ENCODE measurements at places on chromosomes 5 and 9. TPM values are rescaled to one million over a fixed set of nuclear protein-coding genes. Genes with fewer than 3 reads are reported as not detected.

Gene ENTPD2
- total RNA-seq, result 0.67 TPM

Gene PRDM9
- total RNA-seq, result not detected

Gene RETREG1
- total RNA-seq, result 102 TPM

Gene IFNA4
- total RNA-seq, result not detected

Gene GABRA1
- not detected for total RNA-seq

DNA sequence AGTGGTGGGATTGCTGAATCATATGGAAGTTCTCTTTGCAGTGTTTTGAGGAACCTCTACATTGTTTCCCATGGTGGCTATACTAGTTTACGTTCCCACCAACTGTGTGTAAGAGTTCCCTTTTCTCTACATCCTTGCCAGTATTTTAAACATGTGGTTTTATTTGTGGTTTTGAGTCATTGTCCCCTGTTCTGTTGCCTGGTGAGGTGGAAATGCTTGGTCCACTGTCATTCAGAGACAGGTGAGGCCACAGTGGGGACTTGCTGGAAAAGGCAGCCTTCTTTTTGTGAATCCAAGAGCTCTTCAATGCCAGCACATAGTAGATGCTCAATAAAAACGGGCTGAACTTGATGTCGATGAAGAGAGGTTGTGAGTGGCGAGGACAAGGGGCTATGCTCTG is 44.2 kb downstream of the SH3PXD2B start:
- no peak overlapping the region for H3K4me3 ChIP-seq
- peaks cover 5% of the 10 kb centered on the region for H3K36me3 ChIP-seq
- no peak overlapping the region for H3K27ac ChIP-seq
- H3K4me1 ChIP-seq, result peaks cover 54% of the 10 kb centered on the region
- H3K27me3 ChIP-seq, result no peaks in the 10 kb centered on the region

GRCh38 chr5:177496727-177497291 is 595 bp downstream of the PDLIM7 start:
- peaks cover 67% of the 10 kb centered on the region for H3K4me1 ChIP-seq
- peak overlapping the region; percentile 88 for H3K4me3 ChIP-seq
- peak overlapping the region; percentile 97 for H3K27ac ChIP-seq
- peak; percentile 84 for DNase-seq
- peaks cover 20% of the 10 kb centered on the region for H3K36me3 ChIP-seq

GRCh38 chr5:32276173-32276853 is 36.4 kb downstream of the MTMR12 start:
- no peak overlapping the region for H3K4me3 ChIP-seq
- H3K27me3 ChIP-seq, result no peaks in the 10 kb centered on the region
- H3K4me1 ChIP-seq, result no peaks in the 10 kb centered on the region
- no peak for DNase-seq
- H3K27ac ChIP-seq, result peak overlapping the region; percentile 60

DNA sequence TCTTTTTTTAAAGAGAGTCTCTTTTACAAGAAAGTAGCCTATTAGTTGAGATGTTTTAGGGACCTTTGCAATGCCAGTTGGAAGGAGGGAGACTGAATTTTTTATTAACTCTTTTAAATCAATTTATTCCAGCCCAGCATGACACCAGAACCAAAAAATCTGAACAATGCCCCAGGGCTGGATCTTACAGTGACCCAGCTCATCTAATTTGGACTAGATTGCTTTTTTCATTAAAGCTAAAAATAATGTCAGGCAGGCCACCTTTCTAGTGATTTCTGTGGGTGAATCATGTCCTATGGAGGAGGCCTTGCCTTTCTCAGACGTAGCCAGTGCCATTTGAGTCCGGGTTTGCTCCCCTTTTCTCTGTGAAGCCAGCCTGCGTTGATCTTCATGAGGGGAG is 38.8 kb downstream of the MAP1B start:
- H3K36me3 ChIP-seq, result peaks cover 11% of the 10 kb centered on the region
- DNase-seq, result no peak
- no peaks in the 10 kb centered on the region for H3K27me3 ChIP-seq
- peaks cover 86% of the 10 kb centered on the region for H3K4me1 ChIP-seq

DNA sequence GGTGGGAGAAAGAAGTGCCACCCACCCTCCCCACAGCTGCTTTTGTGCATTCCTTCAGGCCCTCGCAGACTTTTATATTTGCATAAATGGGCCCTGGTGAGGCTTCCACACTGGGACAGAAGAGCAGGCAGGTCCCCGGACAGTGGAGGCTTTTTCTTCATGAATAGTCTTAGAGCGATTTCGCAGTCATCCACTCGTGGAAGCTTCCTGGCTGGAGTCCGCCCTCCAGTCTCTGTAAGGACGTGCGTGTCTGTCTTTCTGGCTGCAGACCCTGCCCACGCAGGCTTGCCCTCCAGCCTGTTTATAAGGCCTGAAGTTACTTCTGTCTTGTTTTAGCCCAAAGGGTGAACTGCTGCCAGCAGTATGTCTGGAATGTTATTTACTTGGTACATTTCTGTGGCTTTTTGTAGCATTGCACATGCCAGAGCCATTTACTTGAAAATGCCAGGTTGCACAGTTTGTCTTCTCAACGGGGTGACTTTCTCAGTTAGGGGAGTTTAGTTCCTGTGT is 195.7 kb downstream of the AOPEP start:
- no peaks in the 10 kb centered on the region for H3K27me3 ChIP-seq
- no peaks in the 10 kb centered on the region for H3K36me3 ChIP-seq
- peak overlapping the region; percentile 71 for H3K27ac ChIP-seq
- no peak overlapping the region for H3K4me3 ChIP-seq
- H3K4me1 ChIP-seq, result no peaks in the 10 kb centered on the region

DNA sequence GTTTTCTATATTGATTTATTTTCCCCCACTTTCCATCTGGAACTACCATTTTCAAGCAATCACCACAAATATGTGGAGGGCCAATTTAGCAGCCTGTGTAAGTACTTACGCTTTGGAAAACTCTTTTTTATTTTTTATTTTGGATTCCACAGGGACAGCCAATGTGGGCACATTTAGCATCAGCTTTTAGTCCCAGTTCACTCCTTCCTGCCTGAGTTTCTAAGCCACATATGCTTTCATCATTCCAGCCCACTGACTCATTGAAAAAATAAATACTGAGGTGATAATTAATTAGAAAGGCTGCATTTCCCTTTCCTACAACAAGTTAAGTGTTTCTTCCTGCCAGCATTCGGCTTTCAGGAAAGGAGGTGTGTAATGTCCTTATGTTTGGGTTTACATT is 76.8 kb downstream of the TMEM167A start:
- H3K27ac ChIP-seq, result no peak overlapping the region
- no peaks in the 10 kb centered on the region for H3K36me3 ChIP-seq
- H3K4me3 ChIP-seq, result no peak overlapping the region
- DNase-seq, result no peak
- H3K4me1 ChIP-seq, result no peaks in the 10 kb centered on the region

DNA sequence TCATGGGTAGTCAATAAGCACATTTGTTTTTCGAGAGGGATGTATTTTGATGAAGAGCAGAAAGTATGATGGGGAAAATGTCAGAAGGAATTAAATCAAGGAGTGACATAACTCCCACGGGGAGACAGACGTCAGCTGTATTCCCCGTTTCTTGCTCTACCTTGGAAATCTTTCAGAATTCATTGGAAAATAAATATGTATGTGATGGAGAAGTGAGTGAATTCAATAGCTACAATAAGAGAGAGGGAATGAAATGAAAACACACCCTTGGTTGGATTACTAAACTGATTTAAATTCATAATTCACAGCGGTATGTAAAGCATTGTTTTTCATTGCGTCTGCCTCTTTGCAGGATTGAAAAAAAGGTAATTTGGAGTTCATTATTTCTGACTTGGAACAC is 209.7 kb upstream of the KLF4 start:
- H3K27me3 ChIP-seq, result no peaks in the 10 kb centered on the region
- no peak overlapping the region for H3K4me3 ChIP-seq
- no peaks in the 10 kb centered on the region for H3K36me3 ChIP-seq
- no peak for DNase-seq
- no peaks in the 10 kb centered on the region for H3K4me1 ChIP-seq
- no peak overlapping the region for H3K27ac ChIP-seq
